Activated CD4-positive, alpha-beta T cell treated with anti-CD3 and anti-CD28 coated beads for 48 hours (primary cell): ENCODE measurements at places on chromosomes 5 and 9.

DNA sequence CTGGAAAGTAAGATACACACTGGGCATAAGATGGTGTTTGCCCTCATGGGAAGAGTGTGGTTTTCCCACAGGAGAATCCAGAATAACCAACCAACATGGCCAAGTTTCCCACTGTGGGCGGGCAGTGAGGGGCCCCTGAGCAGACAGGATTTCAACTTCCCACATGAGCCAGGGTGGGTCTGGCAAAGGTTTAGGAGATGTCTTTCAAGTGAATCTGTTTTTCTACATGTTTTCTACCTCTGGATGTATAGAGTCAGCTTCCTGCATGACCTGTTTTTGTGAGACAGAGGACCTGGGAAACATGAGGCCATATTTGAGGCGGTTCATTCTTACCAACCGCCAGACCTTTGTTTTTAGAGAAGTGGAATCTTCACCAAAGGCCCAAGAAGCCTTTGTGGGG lies 100.5 kb downstream of the TLE4 start:
- no peak for DNase-seq

- no peak for DNase-seq
Observed at GRCh38 chr5:87277279-87277835, 9.7 kb downstream of the RASA1 start.

- no peak for DNase-seq
Observed at GRCh38 chr5:83955916-83956315, 235.3 kb upstream of the HAPLN1 start.

DNA sequence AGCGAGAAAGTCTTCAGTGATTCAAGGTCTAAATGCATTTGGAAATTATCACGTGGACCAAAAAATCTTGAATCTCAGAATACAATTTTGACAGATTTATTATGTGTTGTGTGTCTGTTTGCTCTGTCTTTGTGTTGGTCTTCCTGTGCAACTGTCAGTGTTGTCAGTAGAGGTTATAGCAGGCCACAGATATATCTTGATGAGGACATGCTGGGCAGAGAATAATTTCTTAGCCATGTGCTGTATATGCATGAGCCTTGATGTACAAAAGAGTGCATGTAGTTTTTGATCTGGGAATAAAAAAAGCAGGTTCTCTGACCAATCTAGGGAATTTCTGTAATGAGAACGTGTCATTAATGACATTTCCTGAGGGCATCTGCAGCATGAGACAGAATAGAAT lies 57.6 kb downstream of the ZSWIM6 start:
- no peak for DNase-seq

DNA sequence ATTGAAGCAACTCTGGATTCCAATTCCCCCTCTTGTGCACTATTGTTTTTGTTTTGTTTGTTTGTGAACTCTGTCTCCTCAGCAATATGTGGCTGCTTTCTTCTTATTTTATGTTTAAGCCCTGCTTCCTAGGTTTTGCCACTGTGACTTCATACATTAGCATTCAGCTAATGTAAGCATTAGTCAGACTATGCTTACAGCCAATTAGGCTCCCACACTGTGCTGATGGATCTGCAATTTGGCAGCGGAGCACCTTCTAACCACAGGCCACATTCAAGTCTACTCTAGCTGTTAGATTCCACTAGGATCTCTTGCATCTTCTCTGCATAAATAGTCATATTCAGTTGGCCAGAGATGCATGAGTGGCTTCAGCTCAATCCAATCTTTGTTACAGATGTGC lies 9.6 kb upstream of the BICD2 start:
- no peak for DNase-seq

DNA sequence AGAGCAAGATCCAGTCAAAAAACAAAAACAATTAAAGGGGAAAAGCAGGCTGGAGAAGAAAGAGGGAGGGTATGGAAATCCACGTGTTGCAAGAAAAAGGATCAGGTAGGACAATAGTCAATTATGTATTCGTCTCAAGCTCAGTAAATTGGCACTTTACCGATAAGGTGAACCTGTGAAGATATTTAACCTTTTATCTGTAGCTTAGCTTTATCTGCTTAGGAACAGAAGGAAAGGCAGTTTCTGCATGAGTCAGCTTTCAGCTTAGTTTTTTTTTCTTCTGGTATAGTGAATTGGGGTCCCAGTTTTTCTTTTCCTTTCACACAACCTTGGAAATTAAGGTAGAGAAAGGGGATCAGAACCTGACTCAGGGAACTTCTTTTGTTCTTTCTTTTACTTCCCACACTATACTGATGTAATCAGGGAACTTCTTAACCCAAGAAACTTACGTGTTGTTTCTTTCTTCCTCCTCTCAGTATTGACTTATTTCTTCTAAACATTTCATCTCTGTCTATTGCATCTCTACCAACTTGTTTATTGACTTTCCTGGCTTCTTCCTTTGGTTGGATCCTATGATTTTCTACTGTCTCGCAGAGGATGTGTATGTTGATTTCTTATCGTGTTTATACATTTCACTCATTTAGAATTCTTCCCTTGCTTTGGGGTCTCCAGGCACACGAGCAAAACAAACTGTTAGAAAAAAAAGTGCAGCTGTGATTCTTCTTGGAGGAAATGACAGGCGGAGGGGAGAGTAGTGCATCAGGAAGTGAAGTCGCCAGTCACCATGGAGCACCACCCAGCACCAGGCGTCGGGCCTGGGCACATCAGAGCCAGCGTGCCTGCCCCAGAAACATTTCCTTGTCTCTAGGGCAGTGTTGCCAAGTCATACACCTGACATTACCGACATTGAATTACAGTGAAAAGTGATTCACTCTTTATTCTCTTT lies 123.0 kb upstream of the LHFPL2 start:
- no peak for DNase-seq

- no peak for DNase-seq
Observed at GRCh38 chr5:51347157-51347556, 36.1 kb upstream of the ISL1 start.

DNA sequence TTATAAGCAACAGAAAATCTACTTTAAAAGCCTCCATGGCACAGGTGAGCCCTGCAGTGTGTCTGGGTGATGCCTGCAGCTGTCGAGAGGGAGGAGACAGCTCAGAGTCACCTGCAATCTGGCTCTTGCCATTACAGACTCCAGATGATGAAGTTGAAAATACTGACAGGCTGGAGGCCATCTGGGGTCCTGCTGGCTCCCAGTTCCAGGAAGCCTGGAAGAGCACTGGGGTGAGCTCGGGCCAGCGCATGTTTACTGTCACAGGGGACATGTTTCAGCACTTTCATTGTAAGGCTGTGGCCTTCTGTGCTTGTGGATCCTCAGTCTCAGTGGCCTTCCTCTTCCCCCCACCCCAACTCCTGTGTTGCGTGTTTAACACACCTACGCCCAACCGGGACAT lies 28.4 kb downstream of the CEL start:
- no peak for DNase-seq

DNA sequence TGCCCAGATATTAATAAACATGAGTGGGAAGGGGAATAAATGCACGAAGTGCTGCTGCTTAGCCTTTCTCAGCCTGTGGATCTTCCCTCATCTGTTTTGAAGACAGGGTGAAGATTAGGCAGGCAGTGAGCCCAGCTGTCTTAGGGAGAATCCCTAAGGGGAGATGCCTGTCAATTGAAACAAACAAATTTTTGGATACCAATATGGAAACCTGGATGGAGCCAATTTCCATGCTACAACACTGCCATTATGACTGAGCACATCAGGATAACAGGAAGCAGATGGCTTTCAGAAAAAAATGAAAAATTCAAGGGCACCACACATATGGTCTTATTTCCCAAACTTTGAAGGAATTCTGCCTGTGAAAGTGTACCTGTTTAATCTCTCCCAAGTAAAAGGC lies 80.3 kb downstream of the HMHB1 start:
- DNase-seq = no peak

DNA sequence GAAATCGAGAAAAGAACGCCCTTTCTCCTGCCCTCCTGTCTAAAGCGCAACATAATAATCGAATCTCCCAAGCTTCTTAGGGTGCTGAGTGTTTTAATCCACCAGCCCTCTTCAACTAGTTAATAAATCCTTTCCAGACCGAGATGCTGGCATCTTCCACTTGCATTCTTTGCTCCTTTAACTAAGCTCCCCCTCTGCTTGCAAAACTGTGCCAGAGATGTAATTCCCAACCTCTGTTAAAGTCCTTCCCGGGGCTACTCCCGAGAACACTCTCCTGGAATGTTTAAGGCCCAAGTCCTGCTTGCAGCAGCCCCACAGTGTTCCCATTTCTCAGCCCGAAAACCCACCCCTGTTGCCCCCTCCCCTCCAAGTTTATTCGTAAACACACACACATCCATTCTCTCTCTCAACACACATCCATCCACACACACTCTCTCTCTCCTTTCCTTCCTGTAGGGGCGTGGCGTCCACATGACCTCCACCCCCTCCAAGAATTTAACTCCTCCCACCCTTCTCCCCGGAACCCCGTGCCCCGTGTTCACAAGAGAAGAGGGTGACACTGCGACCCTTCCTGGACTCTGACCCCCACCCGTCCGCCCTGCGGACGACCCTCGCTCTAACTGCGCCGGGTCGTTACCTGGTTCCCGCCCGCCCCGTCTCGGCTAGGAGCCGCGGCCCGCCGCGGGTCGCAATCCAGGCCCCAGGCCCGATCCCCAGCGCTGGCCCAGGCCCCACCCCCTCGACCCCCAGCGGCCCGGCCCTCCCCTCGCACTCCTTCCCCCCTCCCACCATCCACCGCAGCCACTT lies 7.0 kb upstream of the MGAT1 start:
- peak; percentile 89 for DNase-seq

- no peak for DNase-seq
Observed at GRCh38 chr5:165296401-165297130, 1791.1 kb downstream of the MAT2B start.

DNA sequence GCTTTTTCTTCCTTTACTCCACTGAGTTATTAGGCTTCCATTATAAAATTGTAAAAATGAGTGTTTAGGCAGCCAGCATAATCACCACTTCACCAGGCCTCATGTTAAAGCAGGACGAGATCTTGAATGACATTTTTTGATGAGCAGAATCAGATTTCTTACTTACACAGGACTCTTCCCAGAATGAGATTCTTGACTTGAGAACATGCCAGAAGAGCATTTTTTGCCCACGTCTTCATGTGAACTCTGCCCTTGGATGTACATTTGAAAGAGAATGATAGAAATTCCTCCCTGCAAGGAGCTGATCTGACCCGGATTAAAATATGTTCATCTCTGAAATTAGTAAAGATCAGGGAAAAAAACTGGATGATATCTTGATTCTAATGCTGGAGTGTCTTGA lies 212.1 kb upstream of the ADRA1B start:
- no peak for DNase-seq

DNA sequence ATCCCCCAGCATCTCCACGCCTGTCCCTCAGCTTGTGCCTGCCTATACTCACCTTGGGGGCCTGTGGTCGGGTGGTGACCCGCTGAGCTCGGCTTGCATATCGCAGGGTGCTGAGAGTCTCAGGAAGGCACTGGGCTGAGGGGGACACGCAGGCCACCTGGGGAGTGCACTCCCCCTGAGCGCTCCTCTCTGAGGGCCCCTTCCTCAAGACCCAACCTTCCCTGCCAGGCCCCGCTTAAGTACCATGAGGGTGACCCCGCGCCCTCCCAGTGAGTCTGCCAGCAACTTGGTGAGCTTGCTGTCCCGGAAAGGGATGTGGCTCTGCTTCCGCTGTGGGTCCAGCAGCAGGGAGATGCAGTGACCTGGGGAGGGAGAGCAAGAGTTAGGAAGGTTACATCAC lies 4.1 kb downstream of the KIF12 start:
- DNase-seq = no peak

GRCh38 chr5:178113141-178113787 lies at the start of gene N4BP3:
TSS of gene N4BP3 (plus strand) at chr5:178113532. CDS start at chr5:178119584, 6,052 bp downstream.
- DNase-seq = peak; percentile 87
